ENCODE measurements at places on chromosomes 5 and 9.

DNA sequence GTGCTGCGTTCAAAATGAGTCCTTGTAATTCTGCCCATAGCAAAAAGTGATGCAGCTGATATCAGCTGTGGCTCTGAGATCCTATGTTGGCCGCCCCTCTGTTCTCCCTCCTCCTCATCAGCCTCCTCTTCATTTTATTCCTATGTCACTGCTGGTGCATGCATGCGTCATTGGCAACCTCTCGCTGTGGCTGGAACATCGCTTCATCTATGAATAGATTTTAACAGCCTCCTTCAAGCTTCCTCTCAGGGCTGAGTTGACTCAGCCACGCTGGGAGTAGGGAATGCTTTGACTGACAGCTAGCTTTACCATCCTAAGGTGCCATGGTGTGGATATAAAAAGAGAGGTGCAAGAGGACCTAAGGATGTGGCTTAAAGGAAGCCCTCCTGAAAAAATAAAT lies 303.5 kb downstream of the PLK2 start:
- DNase-seq = no peak

DNA sequence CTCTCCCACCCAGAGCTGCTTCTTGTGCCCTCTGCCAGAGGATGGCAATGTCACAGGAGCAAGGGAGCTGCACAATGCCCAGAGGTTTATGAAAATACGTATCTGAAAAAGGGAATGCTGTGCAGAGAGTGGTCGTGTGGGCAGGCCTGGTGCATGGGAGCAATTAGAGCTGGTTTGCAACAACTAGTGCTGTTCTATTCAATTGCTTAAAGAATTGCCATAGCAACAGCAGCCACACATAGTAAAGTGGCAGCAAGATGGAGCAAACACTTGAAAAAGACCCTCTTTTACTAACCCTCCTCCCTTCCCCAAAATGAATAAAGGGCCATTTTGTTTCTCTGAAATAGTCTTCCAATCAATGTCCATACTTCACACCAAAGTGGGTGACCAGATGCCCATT lies 166.3 kb downstream of the CRB2 start:
- no peak for DNase-seq

DNA sequence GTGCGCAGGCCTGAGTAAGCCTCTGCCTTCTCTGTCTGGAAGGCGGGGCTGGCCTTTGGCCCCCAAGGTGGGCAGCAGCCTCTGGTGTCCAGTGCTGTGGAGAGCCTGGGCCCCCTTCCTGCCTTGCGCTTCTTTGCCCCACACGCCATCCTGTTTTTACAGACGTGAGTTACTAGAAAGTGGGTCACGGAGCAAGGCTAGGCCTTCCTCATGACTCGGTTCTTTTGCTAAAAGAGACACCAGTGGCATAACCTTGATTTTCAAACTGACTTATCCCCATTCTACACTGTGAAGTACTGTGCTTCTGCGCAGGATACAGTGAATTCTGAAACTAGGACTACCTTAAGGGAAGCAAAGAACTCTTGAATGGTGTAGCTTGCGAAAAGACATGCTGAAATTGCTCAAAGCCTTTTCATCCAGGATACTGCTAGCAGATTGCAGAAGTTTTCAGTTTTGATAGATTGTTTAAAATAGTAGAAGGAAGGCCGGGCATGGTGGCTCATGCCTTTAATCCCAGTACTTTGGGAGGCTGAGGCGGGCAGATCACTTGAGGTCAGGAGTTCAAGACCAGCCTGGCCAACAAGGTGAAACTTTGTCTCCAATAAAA lies 7.2 kb downstream of the ROPN1L start:
- DNase-seq = no peak

- no peak for DNase-seq
Measured at GRCh38 chr5:131355971-131356528, 92.2 kb downstream of the CDC42SE2 start.

- DNase-seq = no peak
Measured at GRCh38 chr9:92894711-92895362, 17.0 kb upstream of the ZNF484 start.

Data from NT2/D1 (cell line).